Forelimb muscle (tissue), 1 donor: ENCODE measurements at places on chromosomes 13 and 19.

DNA sequence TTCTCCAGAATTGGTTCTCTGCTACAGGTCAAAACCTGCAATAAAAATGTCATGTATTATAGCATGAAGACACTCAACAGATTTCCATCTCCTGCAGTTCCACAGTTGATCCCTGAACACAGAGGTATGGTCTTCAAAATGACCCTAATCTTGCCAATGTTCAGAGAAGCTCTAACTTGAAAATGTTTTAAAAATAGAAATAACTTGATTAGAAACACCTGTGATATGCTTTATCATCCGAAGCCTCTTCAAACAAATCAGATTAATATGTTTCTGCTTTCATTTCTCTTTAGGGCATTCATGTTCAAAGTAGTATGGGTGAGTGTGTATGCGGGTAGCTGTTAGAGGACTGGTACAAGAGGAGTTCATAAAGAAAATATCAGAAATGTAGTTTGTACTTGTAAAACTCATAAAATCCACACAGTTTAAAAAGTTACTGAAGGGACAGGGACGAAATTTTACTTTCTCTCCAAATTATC lies 60.4 kb downstream of the KCNRG start:
- DNase-seq, result no peak

- DNase-seq, result no peak
Measured at GRCh38 chr19:38079926-38080380, 144.1 kb downstream of the DPF1 start.

- no peak for DNase-seq
Measured at GRCh38 chr19:58355908-58356765, 2.8 kb upstream of the A1BG start.

- no peak for DNase-seq
Measured at GRCh38 chr19:37991841-37992248, 84.8 kb downstream of the SIPA1L3 start.

- no peak for DNase-seq
Measured at GRCh38 chr19:5957170-5957569, 20.8 kb downstream of the RANBP3 start.

- no peak for DNase-seq
Measured at GRCh38 chr13:33497146-33497845, 211.7 kb upstream of the STARD13 start.

DNA sequence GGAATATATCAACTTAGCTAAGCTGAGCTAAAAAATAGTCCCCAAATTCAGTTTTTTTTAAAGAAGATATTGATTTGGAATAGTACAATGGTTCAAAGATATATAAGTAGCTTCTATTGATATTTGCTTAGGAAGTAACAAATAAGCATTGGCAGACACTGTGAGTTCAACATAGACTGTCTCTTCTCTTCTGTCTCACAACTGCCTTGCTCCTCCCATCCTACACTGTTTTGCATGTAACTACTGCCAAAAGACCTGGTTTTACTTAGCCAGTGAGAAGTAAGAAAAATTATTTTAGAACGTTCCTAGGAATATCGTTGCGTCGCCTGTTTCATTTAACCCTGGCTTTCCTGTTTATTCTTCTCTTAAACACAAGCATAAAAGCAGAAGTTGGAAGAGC lies 859.0 kb upstream of the SPRY2 start:
- DNase-seq, result peak; percentile 19

DNA sequence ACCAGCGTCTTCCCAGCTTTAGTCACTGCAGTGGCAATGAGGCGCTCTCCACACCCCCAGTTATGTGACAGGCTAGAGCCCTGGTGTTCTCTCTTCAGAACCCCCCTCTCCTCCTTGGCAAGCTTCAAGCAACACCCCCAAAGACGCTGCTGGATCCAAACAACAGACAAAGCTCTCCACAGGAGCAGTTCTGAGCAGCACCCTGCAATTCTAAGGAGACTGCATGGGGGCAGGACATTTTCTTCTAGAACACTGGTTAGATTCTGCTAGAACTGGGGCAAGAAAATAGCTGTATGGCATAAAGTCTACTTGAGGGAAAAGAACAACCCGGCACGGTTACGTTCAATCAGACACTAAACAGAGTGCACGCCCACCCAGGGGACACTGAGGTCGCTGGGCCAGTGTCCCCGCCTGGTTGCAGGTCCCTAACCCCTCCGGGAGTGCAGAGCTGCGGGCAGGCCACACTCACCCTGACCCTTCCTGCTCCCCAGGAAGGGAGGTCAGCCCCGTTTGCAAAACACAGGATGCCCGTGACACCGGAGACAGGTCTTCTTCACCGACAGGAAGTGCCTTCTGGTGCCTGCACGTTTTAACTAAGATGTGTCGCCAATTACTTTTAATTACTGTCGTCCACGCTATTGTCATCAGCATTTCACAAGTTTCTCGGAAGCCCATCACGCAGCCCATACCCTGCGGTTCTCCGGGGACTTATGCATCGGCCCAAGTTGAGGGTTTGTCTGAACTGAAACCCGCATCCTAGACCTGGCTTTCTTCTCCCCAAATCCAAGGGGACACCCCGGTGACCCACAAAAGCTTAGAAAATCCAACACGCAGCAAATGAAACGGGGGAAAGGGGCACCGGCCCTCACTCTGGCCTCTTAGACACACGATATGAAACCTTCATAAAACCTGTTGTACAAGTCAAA lies 943 bp downstream of the GJB6 start:
- no peak for DNase-seq

GRCh38 chr19:1651568-1652291 lies 685 bp downstream of the TCF3 start:
- DNase-seq, result no peak

DNA sequence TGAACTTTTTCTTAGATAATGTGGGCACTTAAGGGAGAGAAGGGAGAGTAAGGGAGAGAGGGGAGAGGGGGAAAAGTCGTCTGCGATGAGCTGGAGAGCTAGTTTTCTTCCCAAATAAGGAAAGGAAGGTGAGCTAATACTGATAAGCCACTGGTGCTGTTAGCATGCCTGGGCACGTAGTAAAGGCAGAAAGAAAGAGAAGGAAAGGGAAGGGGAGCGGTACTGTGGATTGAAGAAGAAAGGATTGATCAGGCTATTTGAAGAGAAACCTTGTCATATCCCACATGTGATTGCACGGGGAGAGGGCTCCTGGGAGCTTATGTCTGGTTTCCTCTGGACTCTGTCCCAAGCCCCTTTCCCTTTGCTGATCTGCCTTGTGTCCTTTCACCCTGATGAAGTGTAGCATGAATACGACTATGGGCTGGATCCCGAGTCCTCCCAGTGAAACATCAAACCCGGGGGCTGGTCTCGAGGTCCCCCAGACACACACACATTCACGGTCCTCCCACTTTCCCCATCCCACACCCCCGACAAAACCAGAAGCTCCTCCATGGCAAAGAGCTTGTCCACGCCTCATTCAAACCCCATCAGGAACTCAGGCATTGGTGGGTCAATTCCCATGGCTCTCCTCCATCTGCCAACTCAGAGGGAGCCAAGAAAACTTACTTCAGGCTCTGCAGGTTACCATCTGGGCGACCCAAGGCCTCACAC lies 30.6 kb downstream of the NLRP13 start:
- no peak for DNase-seq

- DNase-seq, result no peak
Measured at GRCh38 chr13:112996671-112997091, 27.7 kb downstream of the MCF2L start.

GRCh38 chr13:26784704-26785639 lies 24.4 kb upstream of the GPR12 start:
- DNase-seq, result no peak

DNA sequence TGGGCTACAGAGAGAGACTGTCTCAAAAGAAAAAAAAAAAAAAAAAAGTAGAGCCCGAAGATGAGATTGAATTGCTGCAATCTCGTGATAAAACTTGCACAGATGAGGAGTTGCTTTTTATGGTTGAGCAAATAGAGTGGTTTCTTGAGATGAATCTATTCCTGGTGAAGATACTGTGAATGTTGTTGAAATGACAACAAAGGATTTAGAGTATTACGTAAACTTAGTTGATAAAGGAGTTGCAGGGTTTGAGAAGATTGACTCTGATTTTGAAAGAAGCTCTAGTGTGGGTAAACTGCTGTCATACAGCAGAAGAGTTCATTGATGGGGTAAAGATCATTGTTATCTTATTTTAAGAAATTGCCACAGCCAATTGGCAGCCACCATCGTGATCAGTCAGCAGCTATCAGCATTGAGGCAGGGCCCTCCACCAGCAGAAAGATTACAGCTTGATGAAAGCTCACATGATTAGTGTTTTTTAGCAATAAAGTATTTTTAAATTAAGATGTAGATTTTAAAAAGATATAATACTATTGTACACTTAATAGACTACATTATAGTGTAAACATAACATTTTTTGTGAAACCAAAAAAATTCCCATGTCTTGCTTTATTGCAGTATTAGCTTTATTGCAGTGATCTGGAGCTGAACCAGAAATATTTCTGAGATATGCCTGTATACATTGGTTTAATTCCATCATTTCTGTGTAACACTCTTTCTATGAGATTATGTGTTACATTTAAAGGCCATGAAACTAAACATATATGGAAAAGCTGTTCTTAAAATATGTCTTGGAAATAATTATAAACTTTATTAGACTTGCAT lies 43.1 kb downstream of the ZMYM2 start:
- no peak for DNase-seq

- no peak for DNase-seq
Measured at GRCh38 chr13:49225223-49226042, 5.3 kb downstream of the MLNR start.

GRCh38 chr19:1811942-1812425 lies at the start of gene ATP8B3:
Gene ATP8B3 (minus strand): TSS chr19:1812276. CDS start chr19:1811736, 540 bp downstream.
- DNase-seq, result no peak

GRCh38 chr13:109569958-109570711 lies 216.2 kb downstream of the IRS2 start:
- no peak for DNase-seq

DNA sequence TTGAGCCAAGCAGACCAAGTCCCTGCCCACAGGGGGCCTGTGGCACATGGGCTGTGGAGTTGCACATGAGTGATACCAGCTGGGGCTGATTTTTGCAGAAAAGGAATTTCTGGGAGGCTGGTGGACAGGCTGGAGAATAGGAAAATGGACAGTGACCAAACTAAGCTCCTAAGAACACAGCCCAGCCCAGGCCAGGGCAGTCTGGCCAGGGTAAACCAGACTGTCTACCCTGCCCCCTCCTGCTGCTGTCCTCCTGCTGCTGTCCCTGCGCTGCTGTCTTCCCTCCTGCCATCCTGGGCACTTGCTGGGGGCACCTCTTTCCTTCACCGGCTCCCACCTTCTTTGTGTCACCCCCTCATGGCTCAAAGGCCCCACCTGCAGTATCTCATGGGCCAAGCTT lies 219.2 kb downstream of the ZIC5 start:
- no peak for DNase-seq

- DNase-seq, result no peak
Measured at GRCh38 chr19:43545981-43546380, 13.0 kb downstream of the ZNF575 start.

DNA sequence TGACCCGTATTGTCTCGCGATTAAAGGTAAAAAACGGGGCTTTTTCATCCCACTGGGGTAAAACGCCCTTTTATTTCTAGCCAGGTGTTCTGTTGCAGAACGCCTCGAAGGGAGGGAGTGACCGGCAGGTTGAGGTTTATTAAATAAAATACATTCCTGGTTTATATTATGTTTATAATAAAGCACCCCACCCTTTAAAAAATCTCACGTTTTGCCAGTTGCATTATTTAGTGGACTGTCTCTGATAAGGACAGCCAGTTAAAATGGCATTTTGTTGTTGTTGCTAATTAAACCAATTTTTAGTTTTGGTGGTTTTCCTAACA lies 25.1 kb upstream of the ZNF850 start:
- peak; percentile 29 for DNase-seq

- no peak for DNase-seq
Measured at GRCh38 chr19:17555929-17556813, 722 bp downstream of the COLGALT1 start.

GRCh38 chr13:62837895-62838294 lies 1422.2 kb upstream of the PCDH20 start:
- DNase-seq, result no peak

DNA sequence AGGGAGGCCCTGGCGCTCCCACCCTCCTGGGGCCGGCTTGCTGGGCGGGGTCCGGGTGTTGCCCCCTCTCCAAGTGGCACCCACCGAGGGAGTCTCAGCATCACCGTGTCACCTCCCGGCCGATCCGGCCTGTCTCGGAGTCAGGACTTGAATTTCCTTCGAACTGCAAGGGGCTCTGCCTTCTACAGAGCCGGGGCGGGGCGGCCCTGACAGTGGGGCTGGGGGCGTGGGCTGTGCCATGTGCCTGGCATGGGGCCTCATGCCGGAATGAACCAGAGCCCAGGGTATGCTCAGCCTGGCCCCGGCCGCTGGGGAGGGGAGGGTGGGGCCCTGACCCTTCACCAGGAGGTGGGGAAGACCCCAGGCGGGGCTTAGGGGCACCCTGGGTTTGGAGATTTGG lies 47.0 kb upstream of the TCF3 start:
- DNase-seq, result no peak

DNA sequence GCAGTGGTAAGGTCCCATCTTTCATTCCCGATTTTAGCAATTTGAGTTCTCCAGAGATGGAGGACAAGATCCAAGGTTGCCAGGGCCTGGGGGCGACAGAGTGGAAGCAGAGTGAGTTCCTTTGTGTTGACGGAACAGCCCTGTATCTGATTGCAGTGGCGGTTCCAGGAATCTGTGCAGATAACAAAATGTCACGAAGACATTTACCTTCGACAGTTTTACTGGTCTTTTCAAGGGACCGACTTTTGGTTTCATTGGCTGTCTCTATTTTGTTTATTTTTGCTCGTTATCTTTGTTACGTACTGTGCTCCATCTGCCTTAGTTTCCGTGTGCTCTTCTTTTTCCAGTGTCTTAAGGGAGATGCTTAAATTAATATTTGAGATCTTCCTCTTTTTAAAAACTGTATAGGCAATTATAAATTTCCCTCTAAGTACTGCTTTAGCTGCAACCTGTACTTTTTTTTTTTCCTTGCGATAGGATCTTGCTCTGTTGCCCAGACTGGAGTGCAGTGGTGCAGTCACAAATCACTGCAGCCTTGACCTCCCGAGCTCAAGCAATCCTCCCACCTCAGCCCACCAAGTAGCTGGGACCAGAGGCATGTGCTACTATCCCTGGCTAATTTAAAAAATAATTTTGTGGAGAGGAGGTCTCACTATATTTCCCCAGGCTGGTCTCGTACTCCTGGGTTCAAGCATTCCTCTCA lies 23.2 kb downstream of the KDM4B start:
- DNase-seq, result no peak

DNA sequence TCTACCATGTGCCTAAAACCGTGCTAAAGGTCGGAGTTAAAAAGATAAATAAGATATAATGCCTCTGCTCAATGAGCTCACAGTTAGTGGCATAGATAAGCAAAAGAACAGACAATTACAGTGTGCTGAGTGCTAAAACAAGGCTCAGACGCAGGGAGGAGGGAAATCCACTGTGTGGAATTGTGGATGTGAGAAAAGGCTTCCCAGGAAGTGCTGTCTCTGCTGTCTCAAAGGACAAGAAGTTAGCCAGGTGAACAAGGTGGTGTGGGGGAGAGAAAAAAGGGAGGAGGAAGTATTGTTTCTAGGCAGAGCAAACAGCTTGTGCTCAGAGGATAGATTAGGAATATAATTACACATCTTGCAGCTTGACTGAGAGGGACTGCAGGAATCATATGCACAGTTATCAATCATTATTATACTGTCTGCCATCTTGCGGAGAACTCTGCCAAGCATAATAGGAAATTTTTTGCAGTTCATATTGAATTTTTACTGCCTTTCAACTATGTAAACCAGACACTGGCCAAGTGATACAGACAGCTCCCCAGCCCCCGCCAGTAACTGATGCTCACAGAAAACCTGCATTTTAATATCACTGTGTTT lies 9.3 kb downstream of the C13orf42 start:
- DNase-seq, result no peak

- peak; percentile 96 for DNase-seq
Measured at GRCh38 chr13:44903574-44903985, 85.7 kb downstream of the NUFIP1 start.

GRCh38 chr13:34944751-34945150 lies 2.7 kb downstream of the NBEA start:
- no peak for DNase-seq
